ENCODE measurements at places on chromosomes 12 and 14.

- no peak for DNase-seq
These were observed 1005.0 kb downstream of the TMTC2 start for GRCh38 chr12:83691730-83692129.

GRCh38 chr14:69982220-69982839 lies 103.1 kb downstream of the SMOC1 start:
- DNase-seq, result no peak

DNA sequence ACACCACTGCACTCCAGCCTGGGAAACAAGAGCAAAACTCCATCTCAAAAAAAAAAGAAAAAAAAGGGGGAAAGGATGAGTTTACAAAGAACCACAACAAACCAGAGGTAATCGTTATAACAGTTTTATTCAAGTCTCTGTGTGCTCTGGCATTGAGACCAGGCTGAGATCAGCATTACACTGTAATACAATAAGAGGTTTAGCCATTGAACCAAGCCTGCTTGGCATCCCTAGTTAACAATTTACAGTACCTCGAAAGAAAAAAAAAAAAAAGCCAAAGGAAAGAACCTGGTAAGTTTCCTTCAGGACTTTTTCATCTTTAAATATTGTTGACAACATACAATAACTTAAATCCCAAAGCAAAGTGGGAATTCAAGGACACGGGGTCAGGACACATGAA lies 80.7 kb downstream of the TTC9 start:
- DNase-seq, result no peak

GRCh38 chr14:77950371-77951063 lies 150.6 kb downstream of the ADCK1 start:
- DNase-seq, result no peak

GRCh38 chr12:45235087-45236025 lies 19.5 kb downstream of the ANO6 start:
- no peak for DNase-seq

DNA sequence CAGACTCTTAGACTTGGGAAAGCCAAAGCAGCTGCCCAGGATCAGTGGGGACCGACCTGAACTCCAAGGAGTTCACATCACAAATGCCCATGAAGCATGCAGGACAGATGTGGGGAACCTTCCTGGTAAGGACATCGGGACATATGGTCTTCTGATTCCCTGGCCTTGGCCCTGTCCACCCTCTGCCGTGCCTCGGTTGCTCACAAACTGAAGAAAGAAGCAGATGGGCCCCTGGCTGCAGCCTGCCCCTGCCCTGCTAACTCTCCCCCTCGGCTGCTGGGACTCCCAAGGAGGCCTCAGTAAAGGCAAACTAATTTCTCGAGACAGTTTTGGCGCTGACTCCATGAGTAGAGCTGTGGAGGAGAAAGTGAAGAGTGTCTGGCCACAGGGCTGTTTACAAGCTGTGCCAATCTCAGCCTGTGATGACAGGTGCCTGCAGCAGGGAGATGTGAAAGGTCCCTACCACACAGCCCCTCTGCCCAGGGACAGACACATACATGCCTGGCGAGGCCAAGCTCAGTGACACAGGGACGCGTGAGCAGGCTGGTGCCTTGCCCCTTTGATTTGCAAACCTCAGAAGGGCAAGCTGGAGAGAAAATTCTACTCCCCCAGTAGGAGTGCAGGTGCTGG lies 48.6 kb downstream of the ISCA2 start:
- DNase-seq, result no peak

GRCh38 chr14:96088074-96088473 lies 48.9 kb downstream of the C14orf132 start:
- no peak for DNase-seq

DNA sequence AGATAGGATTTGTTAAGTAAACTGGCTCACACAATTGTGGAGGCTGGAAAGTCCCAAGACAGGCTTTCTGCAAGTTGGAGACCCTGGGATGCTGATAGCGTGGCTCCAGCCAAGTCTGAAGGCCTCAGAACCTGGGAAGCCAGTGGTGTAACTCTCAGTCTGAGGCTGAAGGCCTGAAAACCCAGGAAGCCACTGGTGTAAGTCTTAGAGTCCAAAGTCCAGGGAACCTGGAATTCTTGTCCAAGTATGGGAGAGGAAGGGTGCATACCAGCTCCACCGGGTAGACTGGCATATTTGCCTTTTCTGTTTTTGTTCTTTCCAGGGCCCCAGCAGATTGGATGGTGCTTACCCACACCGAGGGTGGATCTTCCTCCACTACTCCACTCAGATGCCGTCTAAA lies 18.1 kb downstream of the GMFB start:
- DNase-seq, result no peak
